ENCODE measurements at places on chromosomes 7 and 10.

GRCh38 chr10:117450940-117451339 is 75.7 kb upstream of the PDZD8 start:
- DNase-seq, result no peak

GRCh38 chr7:115775981-115776380 is 254.6 kb downstream of the TFEC start:
- no peak for DNase-seq

DNA sequence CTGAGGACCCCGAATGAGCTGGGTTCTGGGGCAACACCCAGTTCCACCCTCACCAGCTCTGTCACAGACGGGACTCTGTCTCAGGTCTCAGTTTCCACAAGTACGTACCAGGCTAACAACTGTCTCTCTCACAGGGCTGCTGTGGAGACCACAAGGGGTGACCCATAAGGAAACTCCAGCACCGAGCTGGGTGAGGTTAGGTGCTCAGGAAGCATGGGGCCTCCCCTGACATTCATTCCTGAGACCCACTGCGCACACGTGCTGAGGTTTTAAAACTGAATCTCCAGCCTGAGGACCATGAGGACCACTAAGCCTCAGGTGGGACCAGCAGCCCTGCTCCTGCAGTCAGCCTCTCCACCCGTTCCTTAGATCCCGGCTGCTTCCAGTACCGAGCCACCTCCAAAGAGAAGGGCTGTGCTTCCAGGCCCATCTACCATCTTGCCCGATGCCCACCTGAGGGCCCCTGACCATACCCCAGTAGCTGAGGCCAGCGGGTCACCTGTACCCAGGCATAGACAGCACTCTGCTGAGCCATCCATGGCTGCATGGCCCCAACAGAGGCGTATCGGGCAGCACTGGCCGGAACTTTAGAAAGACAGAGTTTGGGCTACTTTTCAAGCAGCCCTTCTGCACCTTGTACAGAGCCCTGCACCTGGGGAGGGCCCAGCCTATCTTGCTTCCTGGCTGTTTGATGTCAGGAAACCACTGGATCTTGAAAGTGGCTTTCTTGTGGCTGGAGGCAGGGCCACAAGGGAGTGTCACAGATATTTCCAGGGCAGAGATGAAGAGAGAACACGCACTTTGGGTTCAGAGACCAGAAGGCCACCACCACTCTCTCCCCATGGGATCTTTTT is 18.7 kb downstream of the HSPA12A start:
- no peak for DNase-seq

- no peak for DNase-seq
Observed at GRCh38 chr7:106327538-106328481, 43.0 kb upstream of the NAMPT start.

- no peak for DNase-seq
Observed at GRCh38 chr7:154438571-154439367, 386.6 kb downstream of the DPP6 start.
